Gastroesophageal sphincter (tissue), 4 donors: ENCODE measurements at places on chromosomes 6 and 20. TPM values are rescaled to one million over a fixed set of nuclear protein-coding genes. Genes with fewer than 3 reads are reported as not detected.

- ATAC-seq, result no peak
These were observed 216.1 kb upstream of the SGK1 start for GRCh38 chr6:134533991-134534390.

DNA sequence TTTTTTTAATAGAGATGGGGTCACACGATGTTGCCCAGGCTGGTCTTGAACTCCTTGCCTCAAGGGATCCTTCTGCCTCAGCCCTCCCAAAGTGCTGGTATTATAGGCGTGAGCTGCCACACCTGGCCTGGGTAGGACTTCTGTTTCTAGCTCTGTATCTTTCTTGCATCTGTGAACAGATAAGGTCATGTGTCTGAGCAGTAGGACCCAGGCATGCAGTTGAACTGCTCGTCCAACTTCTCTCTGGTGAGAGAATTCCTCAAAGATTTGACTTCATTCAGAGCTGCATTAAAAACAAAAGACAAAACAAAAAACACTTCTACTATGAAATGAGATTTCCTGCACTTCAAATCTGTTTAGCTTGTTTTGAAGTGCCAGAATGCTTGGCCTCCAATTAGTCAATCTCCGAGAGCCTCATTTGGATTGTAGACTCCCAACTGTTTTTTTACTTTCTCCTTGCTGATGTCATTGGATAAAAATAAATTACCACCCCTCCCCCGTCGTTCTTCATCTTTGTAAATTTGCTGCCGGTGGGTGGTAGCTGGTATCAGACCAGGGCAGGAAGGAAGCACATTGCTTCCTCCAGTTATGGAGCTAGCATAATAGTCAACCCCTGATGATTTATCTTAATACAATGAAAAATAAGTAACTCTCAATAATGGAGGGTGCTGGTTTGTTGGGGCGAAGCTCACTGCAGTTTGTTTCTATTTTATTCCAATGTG is 17.6 kb downstream of the CD109 start:
- ATAC-seq, result peak; percentile 46

DNA sequence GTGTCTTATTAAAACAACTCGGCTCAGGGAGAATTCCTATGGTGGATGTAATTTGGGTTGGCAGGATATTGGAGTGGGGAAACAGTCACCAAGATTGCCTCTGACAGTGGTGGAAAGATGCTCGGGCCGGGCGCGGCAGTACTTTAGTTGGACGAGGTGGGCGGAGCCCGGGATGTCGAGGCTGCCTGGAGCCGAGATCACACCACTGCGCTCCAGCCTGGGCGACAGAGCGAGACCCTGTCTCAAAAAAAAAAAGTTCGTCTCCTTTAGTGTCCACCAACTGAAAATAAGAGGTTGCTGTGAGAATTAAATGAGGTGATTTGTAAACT is 621 bp downstream of the NOL7 start:
- peak; percentile 44 for ATAC-seq

- no peak for ATAC-seq
These were observed 36.4 kb upstream of the APCDD1L start for GRCh38 chr20:58551631-58552030.

DNA sequence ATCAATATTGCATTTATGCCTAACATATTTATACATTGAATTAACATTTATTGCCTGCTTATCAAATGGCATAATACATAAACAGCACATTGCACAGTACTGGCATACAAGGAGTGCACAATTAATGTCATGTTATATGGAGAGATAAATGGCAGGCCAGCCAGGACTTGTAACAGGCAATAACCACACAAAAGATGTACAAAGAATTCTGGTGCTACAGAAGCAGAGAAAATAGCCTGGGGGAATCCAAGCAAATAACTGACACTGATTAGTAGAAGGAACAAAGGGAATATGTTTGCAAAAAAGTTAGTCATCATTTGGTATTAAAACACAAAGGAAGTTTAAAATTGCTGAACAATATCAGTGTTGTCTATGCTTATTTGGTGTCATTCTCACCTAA is 27.3 kb downstream of the COL21A1 start:
- no peak for ATAC-seq

- ATAC-seq, result no peak
These were observed 832.2 kb downstream of the EYS start for GRCh38 chr6:64874776-64875175.

DNA sequence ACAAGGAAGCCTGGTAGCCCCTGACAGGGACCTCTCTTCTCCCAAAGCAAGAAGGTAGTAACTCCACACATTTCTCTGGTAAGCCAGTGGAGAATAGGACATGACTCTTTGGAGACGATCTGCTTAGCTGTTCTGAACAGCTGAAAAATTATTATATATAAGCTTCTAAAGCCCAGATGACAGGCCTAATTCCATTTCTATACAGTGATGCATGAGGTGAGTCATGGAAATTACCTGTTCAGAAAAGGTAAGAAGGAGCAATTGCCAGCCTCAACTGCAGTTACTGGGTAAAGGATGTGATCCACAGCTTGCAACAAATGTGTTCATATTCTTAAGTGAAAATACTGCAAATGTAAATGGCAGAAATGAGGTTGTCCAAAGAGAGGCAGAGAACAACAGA is 54.0 kb downstream of the PREP start:
- no peak for ATAC-seq

DNA sequence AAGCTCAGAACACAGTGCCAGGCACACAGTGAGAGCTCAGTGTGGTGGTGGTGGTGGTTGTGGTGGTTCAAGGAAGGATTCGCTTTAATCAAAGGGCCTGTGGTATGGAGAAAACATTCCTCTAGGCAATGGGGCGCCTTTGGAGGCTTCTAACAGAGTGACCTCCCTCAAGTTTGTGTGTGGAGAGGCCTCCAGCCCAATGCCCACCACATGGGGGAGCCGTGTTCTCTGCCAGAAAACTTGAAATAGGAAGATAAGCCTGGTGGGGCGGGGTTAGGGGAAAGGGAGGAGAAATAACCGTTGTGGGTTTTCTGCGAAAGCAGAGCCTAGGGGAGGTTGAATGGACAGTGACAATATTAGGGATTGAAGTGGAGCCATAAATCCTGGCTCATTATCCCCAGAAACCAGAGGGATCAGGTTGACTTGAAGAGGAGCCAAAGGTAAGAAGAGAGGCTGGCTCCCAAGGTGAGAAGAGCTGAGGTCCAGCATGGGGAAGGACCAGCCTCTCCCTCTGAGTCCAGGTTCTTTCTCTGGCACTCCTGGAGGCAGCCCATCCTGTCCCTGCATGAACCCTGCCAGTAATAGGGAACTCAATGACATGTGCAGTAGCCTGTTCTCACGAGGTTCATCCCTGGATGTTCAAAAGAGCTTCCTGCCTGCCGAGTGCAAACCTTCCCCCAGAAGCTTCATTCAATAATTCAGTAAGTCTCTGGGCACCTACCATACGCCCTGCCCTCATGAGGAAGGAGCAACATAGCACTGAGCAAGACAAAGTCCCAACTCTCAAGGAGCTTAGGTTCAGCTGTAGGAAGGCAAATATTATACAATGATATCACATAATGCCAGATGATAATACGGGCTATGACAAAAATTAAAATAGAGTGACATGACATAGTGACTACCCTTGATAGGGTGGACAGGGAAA is 51.4 kb downstream of the TGM2 start:
- no peak for ATAC-seq

DNA sequence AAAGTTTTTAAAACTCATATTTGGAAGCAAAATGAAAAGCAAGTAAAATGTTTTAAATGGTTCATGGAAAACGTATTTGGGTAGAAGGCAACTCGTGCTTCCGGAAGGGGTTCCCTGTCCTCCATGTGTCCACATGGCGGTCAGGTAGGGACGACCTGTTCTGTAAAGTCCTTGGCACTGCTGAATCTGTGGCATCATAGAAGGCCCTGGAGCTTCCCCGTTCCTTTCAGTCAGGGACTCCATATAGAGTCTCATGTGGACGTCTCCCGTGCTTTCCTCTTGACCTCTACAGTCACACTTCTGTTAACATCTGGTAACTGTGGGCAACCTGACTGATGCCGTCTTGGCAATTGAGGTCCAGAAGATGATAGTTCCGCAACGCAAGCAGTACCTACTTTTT is 11.4 kb downstream of the DYNLT1 start:
- no peak for ATAC-seq

DNA sequence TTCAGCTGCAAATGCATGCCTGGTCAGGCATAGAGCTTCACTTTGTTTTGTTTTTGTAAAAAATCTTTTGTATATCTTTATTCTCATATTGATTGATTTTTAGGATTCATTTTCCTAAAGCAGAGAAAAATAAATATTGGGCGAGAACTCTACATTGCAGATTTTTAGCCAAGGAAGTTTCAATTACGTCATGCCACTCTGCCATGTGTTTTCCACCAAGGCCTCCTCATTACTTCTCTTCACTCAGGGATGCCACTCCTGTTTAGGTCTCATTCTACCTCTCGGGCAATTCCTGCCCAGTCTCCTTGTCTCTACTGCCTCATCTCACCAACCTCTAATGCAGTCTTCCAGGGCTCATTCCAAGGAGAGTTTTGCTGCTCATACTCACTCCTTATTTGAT is 497.3 kb upstream of the SPTLC3 start:
- ATAC-seq, result no peak

- ATAC-seq, result no peak
These were observed 715.2 kb upstream of the MANEA start for GRCh38 chr6:94862112-94862511.

DNA sequence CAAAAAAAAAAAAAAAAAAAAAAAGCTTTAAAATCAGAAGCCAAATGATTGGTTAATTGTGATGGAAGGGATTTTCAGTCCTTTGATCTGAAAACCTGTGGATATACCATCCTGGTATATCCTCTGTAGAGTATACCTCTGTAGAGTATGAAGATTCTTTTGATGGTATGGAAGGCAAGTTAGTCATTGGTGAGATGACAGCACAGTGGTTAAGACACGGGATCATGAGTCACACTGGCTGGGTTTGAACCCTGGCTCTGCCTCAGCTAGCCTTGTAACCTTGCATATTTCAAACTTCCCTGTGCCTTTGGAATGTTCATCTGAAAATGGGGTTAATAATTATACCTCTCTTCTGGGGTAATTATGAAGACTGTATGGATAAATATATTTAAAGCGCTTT is 179.3 kb downstream of the CARMIL1 start:
- no peak for ATAC-seq

DNA sequence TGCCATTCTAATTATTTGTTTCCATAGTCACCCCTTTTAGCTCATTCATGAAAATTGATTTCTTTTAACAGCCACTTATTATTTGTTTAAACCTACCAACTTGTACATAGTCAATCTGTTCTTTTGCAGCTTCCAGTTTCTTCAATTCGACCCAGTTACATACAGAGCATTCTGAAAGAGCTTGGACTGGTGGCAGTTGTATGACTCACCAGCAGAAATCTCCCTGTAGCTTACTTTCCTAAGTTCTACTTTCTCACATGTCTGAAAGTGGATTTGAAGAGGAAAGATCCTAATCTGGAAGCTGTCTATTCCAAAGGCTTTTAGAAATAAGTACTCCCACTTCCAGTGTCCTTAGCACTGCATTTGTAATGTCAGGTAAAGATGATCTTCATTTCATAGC is 447.9 kb downstream of the HTR1B start:
- ATAC-seq, result no peak

DNA sequence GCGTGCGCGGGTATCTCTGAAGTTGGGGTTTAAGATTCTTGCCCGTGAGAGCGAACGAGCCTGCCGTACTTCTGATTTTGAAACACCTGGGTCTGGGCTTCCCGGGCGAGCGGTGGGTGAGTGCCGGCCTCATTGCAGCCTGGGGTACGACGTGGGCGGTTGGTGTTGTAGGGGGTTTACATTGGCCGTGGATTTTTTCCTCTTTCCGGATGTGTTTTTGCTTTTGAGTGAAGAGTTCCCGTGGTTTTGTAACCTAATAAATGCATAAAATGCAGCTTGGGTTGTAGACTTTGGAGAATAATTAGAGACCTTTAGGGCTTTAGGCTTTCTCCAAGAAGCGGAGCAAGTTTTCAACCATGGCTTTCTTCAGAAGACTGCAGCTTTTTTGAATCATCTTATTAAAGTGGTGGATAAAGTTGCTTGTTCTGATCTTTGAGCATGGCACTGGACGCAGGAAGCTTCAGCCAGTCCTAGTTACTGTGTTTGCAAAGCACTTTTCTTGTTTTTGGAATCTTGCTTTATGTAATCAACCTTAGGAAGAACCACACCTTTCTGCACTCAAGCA is 314 bp downstream of the FARS2 start:
- no peak for ATAC-seq

DNA sequence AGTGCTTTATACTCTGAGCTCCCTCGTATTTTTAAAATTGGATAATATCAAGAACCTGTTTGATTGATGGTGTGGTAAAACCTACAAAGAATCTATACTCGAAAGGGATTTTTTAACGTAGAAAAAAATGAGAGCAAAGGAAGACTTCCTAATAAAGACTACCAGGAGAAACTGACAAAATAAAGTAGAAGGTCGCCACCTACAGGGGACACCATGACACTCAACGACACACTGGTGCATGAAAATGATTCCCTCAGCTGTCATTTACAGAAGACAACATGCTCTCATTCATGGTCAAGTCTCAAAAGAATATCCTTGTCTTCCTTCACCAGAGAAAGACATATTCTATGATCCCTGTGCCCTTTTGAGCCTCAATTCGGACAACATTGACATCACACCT is 10.1 kb upstream of the NHSL1 start:
- ATAC-seq, result peak; percentile 61

The TUBB2B gene
- total RNA-seq, result 12.0 TPM

The GMPR gene
- total RNA-seq, result 66.7 TPM

The RAET1L gene
- not detected for total RNA-seq

The HLA-DQA1 gene
- 4.3 TPM for total RNA-seq

The TCP11 gene
- total RNA-seq, result not detected

The F13A1 gene
- 192 TPM for total RNA-seq

The LRRC73 gene
- total RNA-seq, result 0.31 TPM

The BFSP1 gene
- total RNA-seq, result 2.0 TPM

The BPIFA1 gene
- not detected for total RNA-seq

The SEMG1 gene
- not detected for total RNA-seq

The SLC4A11 gene
- total RNA-seq, result 3.3 TPM
